ENCODE measurements at places on chromosomes 2 and 18.

- no peak for DNase-seq
These were observed 30.6 kb upstream of the CEP68 start for GRCh38 chr2:65025453-65026123.

DNA sequence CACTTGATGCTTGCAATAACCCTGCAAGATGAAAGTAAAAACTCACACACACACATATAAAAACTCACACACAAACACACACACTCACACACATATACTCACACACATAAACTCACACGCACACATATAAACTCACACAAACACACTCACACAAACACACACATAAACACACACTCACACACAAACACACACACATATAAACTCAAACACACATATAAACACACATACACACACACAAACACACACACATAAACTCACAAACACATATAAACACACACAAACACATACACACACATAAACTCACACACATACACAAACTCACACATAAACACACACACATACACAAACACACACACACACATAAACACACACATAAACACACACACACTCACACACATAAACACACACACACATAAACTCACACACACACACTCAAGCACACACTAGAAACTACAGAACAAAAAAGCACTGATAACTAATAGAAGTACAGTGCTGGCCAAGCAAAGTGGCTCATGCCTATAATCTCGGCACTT is 117.7 kb upstream of the TEKT4 start:
- no peak for DNase-seq

- no peak for DNase-seq
These were observed 93.0 kb upstream of the CRIM1 start for GRCh38 chr2:36262581-36262980.

DNA sequence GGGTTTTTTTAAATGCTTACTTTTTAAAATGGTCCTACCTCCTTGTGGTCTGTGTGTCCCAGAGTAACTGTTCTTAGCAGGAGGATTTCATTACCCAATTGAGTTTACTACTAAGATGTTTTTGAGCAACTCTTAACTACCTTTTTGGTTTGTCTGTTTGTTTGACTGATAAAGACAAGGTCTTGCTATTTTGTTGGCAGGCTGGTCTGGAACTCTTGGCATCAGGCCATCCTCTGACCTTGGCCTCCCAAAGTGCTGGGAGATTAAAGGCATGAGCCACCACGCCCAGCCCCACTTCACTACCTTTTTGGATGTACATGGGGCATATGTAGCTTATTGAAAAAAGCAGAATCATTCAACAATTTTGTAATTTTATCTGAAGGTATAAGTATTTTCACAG is 14.9 kb downstream of the MRPS9 start:
- no peak for DNase-seq

- DNase-seq, result no peak
These were observed 60.1 kb downstream of the MOB4 start for GRCh38 chr2:197575987-197576386.

DNA sequence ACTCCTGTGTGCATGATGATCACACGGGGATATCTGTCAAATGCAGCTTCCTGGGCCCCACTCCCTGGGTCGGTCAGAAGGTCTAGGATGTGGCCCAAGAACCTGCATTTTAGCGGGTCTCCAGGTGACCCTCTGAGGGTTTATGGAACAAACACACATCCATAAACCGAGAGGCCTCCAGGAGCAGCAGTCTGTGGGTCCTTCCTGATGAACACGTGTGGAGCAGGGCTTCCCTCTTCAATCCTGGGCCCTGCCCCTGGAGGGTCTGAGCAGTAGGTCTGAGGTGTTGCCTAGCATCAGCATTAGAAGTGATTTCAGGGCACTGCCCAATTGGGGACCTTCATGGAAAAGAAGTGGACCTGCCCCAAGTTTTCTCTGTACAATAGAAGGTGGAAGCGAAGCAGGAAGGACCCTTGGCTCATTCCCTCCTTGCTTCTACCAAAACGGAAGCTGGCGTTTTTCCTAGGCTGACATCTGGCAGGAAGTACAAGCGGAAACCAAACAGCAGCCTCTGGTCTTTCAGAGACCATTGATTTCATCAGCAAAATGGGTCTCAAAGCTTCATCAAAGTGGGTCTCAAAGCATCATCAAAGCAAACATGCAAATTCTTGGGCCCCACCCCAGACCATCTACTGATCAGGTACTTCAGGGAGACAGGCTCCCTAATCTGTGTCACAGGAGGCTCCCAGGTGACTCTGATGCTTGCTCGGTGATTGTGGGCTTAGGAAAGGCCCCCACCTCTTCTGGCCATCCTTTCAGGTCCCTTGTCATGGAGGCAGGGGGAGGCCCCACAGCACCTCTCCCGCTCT is 30.7 kb downstream of the INO80C start:
- DNase-seq, result no peak

DNA sequence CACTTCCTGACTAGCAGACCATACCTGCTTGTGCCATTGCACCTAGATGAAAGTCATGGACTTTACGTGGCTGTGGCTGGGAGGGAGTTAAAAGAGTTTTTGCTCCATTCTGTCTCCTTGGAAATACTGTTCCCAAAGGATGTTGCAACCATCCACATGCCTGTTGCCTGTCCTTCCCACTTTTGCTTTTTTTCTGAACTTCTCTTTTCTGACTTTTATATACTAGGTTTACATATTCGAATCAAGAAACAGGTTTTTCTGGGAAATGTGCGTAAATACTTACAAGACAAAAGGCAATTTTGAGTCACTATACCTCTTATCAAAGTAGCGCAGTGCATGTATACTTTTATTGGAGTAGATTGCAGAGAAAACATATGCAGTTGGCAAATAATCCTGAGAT is 244.8 kb downstream of the PRKCE start:
- no peak for DNase-seq

DNA sequence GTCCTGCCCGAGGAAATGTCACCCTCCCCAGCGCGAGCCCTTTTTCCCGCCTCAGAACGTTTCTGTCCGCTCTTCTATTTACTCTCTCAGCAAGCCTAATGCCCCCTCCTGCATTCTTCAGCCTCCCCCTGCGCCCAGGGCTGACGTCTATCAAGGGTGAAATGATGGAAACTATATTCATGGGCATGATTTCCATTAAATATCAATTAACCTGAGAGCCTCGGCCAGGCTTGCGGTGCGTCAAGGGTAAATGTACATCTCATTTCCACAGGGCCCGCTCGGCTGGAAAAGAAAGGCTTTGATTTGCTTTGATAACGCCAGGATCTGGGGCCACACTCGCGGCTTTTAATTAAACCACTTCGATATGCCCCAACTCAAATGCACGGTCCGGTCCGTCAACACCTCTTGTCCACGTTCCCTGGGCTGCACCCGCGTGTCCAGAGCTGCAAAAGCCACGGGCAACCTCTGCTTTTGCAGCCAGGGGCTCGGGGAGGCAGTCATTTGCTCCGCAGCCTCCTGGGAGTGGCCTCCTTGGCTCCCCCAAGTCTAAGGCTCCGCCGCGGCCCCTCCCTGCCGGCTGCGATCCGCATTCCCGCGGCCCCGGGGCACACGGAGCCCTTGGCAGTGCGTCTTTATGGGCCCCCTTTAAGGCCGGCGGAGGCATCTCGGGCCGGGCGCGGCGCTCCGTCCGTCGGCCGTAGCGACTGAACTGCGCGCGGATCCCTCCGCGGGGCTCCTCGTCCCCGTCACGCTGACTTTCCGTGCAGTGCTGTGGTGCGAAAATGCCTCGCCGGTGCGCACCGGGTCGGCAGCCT is at the start of gene HOXD8:
Gene HOXD8 (plus strand): TSS at position 724 of the 815 bp plus-strand sequence. CDS start 662 bp downstream, outside the sequence.
- DNase-seq, result no peak

GRCh38 chr2:58667137-58667774 is 426.1 kb upstream of the FANCL start:
- DNase-seq, result no peak

DNA sequence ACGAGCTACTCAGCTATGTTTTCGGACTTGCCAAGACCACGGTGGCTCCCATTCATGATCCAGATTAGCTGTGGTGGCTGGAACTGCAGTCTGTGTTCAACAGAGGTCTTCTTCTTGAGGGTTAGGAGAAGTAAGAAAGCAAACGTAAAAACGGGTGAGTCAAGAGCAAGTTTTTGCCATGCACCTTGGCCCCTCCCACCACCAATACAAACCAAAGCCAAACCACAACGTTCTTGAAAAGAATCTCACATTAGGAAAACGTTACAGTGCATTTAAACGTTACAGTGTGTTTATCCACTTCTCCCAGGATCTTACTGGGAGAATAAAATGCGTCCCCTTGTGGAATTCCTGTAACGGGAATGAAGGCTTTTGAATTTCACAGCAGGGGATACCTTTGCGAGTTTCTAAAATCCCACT is 725 bp downstream of the FBXO48 start:
- DNase-seq, result peak; percentile 32

DNA sequence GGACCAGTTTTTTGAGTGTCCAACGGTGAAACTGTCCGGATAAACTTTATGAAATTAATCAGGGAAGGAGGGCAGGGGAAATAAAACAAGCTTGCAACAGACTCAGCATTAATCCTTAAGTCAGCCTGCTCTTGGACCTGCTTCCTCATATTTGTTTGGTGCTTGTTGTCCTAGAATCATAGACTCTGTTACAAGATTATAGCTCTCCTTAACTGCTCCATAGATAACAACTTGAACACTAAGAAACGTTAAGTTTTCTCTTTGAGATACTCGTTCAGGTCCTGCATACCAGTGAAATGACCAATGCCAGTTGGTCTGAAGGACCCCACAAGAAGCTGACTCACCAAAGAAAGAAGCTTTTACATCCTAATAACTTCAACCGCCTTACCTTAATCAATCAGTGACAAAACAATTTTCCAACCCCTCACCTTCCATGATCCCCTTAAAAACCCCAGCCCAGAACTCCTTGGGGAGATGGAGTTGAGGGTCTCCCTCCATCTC is 493.2 kb downstream of the PID1 start:
- no peak for DNase-seq

DNA sequence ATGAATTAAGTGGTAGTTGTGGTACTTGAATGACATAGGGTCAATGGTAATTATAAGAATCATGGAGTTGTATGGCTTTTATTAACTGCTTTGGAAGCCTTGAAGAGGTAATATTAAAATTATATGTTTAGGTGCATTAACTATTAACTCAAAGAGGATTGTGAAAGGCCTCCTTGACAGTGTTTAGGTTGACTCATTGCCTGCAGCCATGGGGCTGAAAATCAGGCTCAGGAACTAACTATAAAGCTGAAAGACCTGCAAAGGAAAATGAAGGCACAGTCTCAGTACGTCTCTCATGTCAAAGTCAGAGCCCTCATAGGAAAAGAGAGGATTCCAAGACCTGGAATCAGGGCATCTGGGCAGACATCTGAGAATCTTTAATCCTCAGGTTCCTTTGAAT is 31.0 kb downstream of the CACNB4 start:
- DNase-seq, result no peak

- DNase-seq, result no peak
These were observed 48.8 kb upstream of the DNAJC10 start for GRCh38 chr2:182667315-182667695.

DNA sequence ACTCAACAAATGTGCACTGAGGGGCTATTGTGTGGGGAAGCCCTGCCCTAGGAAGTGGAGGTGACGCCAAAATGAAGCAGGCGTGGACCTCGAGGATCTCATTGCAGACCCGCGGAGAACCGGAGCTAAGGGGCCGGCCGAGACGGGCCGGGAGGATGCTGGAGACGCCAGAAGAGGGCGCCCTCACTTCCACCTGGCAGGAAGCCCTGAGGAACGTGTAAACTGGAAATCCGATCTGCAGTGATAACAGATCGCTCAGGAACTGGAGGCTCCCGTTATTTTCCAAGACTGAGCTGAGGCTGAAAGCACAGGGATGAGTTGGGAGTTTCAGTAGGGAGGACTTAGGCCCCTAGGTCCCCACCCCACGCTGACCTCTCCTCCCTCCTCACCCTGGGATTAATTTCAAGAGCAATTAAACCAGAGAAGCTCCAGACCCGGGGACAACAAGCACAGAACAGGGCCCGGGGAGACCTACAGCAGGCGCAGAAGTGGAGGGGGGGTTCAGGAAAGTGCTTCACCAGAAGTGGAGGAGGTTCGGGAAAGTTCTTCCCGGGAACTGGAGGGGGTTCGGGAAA is 7.7 kb upstream of the COL6A3 start:
- peak; percentile 82 for DNase-seq

DNA sequence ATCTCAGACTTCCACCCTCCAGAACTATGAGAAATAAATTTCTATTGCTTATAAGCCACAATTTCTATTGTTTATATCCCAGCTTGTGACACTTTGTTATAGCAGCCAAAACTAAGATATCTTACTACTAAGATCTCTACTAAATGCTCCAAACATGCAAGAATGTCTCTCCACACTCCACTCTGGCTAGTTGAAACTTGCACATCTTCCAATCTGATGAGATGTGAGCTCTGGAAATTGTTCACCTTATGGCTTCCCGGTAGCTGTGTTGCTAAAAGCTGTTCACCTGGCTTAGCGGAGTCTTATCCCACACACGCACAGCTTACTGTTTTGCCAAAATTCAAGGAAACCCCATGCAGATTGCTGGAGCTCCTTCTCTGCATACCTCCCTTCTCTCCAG is 43.9 kb downstream of the PKDCC start:
- no peak for DNase-seq

GRCh38 chr2:200640901-200641300 is 55.1 kb downstream of the AOX1 start:
- no peak for DNase-seq

- DNase-seq, result no peak
These were observed 140.0 kb upstream of the PKDCC start for GRCh38 chr2:41907771-41908207.

GRCh38 chr2:128596396-128597120 is 277.9 kb upstream of the HS6ST1 start:
- DNase-seq, result no peak

DNA sequence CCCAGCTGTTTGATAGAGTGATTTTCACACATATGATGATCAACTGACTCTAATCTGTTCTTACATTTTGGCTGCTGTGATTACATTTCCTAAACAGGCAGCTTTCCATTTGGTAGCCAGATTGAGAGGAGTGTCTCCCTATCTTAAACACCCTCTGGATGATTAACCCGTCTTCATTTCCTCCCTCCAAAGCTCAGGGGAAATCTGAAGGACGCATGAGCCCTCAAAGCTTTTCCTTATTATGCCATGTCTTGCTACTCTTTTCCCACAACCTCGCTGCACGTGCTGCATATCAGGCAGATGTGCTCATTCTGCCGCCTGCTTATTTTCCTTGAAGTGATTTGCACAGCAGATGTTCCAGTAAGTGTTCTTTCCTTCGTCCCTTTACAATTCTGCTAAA is 837.4 kb downstream of the LRRTM4 start:
- DNase-seq, result no peak

- peak; percentile 97 for DNase-seq
These were observed 3.7 kb downstream of the GPR17 start for GRCh38 chr2:127649684-127650040.

DNA sequence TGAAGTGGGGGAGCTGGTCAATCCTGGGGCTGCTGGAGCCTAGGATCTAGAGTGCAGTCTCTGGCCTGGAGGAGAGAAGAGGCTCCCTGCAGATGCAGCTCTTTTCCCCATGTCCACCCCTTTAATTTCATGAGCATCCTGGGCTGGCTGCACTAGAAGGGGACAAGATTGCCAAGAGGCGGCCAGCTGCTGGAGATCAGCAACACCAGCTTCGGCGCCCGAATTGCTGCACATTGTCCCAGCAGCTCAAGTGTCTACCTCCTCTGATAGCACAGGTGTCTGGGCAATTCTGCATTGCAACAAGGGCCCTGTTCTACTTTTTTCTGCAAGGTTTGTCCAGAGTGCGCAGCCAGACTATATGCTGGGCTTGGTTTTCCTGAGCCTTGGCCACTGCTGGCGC is 125.7 kb downstream of the AGAP1 start:
- no peak for DNase-seq

- no peak for DNase-seq
These were observed 262.5 kb downstream of the TGIF1 start for GRCh38 chr18:3712491-3712890.

- DNase-seq, result no peak
These were observed 609.0 kb downstream of the IRS1 start for GRCh38 chr2:226190479-226191252.

All from stimulated activated CD4-positive, alpha-beta T cell treated with anti-CD3 and anti-CD28 coated beads, Interleukin-2, amount 100 ng/mL, for 48 hours (primary cell).